Aorta (tissue), 5 donors: ENCODE measurements at places on chromosomes 6 and 20. TPM values are rescaled to one million over a fixed set of nuclear protein-coding genes. Genes with fewer than 3 reads are reported as not detected.

DNA sequence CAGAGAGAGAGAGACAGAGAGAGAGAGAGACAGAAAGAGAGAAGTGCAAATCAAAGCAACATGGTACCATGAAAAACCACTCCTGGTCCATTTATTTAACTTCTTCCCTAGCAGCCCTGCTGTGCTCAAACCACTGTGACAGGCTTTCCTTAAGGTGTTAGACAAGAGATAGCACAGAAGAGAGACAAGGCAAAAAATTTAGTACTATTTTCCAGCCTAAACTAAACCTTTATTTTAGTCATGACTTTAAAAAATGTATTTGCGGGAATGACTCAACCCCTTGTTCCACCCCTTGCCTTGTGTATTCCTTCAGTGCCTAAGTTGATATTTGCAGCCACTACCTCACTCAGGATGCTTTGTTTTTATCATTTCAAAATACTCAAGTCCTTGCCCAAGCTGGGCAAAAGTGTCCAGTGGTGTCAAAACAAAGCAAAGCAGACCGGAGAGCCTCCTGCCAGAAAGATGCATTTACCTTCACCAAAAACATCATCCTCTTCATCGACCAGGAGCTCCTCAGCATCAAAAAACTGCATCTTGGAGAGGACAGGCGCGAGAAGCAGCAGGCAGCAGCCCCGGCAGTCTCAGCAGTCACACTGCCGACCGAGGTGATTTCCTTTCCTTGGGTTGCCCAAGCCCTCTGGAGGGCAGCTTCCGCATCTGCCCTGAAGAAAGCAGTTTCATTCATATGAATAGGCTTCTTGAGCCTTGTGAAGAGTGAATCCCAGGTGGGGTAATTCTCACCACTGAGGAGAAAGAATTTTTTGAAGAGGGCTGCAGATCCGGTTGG is at the start of gene RIPOR2:
TSS of gene RIPOR2 (minus strand) at position 595 of the 787 bp plus-strand sequence. CDS start at position 533, 62 bp downstream.
- DNase-seq, result peak; percentile 62

DNA sequence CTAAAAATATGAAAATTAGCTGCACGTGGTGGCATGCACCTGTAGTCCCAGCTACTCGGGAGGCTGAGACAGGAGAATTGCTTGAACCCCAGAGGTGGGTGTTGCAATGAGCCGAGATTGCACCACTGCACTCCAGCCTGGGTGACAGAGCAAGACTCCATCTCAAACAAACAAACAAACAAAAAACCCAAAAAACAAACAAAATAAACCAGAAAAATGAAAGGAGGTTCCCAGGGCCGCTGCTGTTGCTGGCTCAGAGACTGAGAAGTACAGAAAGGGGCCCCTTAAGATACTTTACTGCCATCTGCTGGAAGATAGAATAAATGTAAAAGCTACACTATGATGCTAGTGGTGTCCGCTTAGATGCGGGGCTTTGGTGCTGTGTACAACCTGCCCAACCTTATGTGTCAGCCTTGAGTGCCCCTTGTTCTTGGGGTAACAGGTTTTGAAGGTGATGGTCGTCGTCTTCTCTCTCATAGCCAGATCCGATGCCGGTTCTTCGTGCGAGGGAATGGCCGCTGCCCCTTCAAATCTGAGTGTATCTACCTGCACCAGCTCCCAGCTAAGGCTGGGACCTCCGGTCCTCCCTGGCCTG is 2.8 kb upstream of the FANCE start:
- no peak for DNase-seq

- DNase-seq, result no peak
These were observed 53.5 kb upstream of the PLCB1 start for GRCh38 chr20:8078528-8078914.

GRCh38 chr6:122360809-122361208 is 38.6 kb upstream of the HSF2 start:
- DNase-seq, result no peak

- DNase-seq, result no peak
These were observed 21.7 kb upstream of the OCSTAMP start for GRCh38 chr20:46572153-46572552.

DNA sequence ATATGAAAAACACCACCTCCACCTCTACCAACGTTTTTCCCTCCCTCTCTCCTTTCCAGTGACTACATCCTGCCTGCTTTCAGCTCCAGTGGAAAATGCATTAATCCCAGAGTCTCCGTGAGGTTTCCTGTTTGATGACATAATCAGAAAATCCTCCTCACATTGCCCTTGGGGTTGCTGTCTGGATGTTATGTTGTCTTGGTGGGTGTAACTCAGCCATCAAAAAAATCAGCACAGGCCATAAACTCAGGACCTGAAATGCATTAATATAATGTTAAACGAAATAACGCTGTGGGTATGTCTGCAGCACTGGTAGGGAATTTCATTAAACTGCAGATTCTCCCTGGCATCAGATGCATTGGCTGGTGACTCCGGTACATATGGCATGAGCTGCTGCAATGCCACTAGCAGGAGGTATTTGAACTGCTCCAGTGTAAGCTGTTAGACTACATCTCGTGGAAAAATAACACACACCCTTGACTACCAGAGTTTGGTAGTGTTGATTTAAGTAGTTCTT is 297.8 kb downstream of the PRL start:
- no peak for DNase-seq

GRCh38 chr20:6637160-6637579 is 130.3 kb upstream of the BMP2 start:
- no peak for DNase-seq

DNA sequence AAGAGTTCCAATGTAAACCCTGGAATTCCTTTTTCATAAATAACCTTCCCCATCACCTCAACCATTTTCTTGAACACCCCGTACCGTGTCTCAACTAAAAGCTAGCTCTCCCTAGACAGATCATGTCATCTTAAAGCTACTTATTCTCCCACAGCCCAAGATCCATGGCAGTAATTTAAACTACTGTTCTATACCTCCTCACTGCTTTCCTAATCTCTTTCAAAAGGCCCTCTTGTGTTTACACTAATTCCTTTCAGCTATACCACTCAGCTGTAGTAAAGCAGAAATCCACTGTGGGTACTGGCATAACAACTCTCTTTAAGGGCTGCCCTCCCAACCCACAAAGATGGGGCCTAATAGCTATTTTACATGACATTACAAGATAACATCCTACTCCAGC is 67.5 kb downstream of the RNGTT start:
- DNase-seq, result no peak

- no peak for DNase-seq
These were observed 374.3 kb upstream of the CHD6 start for GRCh38 chr20:41992481-41992880.

DNA sequence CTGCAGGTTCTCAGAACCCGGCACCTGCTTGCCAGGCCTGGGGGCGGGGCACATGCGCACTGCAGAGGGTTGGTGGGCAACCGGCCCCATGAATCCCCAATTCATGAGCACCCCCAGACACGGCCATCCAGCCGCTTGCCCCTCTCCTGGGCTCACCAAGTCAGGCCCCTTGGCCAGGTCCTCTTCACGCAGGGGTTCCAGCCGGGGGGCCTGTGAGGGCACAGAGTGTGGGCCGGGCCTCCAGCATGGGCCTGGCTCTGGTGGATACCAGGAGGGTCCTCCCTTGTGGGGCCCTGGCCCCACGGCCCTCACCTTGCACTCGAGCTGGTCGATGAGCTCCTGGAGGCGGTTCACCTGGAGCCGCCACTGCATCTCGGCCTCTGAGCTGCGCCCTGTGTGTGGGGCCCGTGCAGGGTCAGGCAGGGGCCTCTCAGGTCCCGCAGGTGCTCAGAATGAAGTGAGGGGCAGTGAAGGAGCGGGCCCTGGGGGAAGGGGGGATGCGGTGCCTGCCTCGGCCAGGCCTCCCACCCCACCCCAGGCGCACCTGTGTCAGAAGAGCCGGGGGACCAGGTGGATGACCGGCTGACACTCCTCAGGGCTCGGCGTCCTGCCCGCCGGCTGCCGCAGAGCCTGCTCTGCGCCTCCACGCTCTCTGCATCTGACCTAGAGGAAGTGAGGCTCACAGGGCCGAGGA is 2.6 kb upstream of the C20orf144 start:
- peak; percentile 62 for DNase-seq

DNA sequence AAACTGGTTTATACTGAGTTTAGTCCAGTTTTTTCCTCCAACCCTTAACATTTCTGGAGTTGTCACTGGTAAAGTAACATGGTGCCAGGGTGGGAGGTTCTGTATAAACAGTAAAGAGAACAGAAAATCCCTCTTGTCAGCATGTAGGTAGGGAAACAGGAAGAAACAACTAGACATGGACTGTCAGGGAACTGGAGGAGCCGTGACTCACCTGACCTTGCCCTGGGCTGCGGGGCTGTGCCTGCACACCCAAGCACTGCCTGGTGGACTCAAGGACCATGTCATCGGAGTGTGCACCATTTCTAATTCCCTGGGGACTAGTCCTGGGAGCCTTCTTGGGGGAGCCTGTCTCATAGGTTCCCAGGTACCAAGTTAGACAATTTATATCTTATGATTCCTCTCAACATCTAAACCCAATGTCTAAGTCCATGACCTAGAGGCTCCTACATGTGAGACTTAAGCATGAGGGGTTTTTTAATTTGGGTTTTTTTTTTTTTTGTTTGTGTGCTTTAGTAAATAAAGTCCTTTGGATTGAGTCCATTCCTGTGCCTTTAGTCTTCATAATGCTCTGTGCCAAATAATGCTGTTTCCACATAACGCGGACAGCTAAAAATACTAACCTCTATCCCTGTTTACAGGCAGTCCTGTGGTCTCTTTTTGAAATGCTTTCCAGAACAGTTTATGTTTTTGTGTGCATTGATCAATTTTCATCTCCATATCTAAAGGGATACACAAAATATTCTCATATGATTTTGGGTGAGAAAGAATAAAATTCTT is 136.9 kb upstream of the SUPT3H start:
- no peak for DNase-seq

DNA sequence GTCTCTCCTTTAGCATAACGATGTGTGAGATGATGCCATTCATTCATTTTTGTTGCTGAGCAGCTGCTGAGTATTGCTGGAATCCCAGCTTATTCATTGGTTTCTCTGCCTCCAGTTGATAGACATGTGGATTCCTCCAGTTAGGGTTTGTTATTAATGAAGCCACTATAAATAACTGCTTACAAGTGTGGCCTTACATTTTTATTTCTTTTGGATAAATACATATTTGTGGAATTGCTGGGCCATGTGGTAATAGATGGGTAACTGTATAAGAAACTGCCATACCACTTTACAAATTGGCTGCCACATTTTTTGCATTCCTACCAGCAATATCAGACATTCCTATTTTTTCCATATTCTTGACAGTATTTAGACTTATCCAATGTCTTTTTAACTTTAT is 2.6 kb upstream of the HLA-B start:
- no peak for DNase-seq

- no peak for DNase-seq
These were observed 519.4 kb downstream of the CDKAL1 start for GRCh38 chr6:21053612-21054011.

DNA sequence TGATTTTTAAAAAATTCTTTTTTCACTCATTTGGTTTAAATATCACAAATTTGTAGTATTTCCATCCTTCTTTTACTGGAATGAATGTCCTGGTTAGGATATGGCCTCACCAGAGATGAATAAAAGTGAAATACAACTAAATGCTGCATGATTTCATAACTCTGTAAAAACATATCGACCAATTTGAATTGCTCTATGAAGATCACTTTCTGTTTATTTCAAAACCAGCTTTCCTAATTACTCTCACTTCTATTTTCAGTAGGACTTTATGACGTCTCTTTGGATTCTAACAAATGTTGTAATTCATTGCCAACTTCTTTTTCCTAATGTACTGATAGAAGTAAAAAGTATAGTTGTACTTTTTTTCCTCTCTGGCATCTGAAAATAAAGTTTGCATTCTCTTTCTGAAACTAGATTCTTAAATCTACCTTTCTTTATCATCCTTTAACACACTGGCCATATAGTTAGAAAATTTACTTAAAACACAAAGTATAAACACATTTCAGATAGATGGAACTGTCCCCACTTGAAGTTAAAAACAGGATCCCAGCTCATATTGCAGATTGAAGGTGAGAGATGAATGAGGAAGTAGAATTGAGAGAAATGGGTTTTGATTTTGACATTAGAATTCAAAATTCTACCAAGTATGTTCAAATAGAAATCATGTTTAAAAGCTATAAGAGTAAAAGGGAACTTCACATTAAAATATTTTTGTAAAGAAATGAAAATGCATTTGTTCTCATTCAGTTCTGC is 40.3 kb upstream of the IL20RA start:
- no peak for DNase-seq

DNA sequence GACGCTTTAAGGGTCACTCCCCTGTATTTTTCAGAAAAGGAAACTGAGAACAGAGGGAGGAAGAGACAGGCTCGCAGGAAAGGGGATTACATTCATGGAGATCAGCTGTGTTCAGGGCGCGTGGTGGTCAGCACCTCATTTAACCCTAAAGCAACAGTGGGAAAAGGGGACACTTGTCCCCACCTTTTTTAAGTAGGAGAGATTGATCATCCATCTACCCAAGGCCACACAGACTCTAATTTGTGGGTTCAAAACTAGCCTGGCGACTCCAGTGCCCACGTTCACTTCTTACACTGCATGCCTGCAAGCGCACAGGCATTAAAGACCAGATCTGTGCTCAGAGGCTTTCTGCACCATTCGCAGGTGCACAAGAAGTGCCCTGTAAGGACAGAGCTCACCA is 167.9 kb upstream of the SNX9 start:
- DNase-seq, result peak; percentile 50

GRCh38 chr6:34890533-34890925 is 1.5 kb downstream of the ANKS1A start:
- DNase-seq, result no peak

- DNase-seq, result no peak
These were observed 93.6 kb upstream of the ADGRF1 start for GRCh38 chr6:47135772-47136171.

DNA sequence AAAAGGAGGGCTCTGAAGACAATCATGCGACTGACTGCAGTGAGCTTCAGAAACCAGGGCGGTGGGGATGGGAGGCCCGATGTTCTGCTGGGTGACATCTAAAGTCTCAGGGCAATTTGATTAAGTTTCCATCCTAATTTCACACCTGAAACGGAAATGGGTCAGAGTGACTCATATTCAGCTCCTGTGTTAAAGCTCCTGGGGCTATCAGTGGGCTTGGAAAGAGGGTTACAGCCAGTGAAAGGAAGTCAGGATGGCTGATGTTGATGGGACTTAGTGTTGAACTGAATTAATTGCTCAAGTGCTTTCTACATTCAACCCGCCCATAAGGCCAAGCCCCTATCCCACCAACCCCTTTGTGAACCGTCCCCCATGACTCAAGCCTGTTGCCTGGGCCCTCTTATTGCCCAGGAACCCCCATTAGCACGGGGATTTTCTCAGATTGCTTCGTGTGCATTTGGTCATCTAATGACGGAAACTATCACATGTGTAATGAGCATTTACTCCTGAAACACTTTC is 47.1 kb upstream of the TBC1D7 start:
- no peak for DNase-seq

SLC4A11 gene
- total RNA-seq, result 0.29 TPM

MOG gene
- not detected for total RNA-seq

PRR18 gene
- not detected for total RNA-seq

TOP1 gene
- 32.4 TPM for total RNA-seq

DEFB132 gene
- not detected for total RNA-seq

TEAD3 gene
- 43.5 TPM for total RNA-seq

TCP11 gene
- 0.36 TPM for total RNA-seq

SEMG1 gene
- total RNA-seq, result not detected

RNF182 gene
- total RNA-seq, result 0.60 TPM

ADGRF5 gene
- total RNA-seq, result 34.6 TPM

MYL9 gene
- 2,086 TPM for total RNA-seq
